ENCODE measurements at places on chromosomes 5 and 9. TPM values are rescaled to one million over a fixed set of nuclear protein-coding genes. Genes with fewer than 3 reads are reported as not detected.

- DNase-seq: no peak
Observed at GRCh38 chr9:129170229-129170628, 7.8 kb downstream of the IER5L start.

DNA sequence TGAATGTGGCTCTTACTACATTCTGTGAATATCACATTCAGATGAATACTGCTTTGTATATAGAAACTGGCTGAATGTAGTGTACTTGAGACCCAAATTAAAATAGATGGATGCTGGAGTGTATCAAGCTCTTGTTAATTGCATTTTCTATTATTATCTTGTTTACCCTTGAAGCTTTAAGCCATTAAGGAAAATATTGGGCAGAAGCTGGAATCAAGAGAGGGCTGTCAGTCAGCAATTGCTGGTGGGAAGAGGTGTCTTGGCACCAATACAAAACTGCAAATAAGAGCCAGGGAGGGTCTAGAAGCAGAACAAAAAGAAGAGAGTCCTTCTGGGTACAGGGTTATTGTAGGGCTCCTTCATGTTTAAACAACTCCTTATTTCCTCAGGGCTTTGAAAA lies 38.8 kb downstream of the MUSK start:
- no peak for DNase-seq

DNA sequence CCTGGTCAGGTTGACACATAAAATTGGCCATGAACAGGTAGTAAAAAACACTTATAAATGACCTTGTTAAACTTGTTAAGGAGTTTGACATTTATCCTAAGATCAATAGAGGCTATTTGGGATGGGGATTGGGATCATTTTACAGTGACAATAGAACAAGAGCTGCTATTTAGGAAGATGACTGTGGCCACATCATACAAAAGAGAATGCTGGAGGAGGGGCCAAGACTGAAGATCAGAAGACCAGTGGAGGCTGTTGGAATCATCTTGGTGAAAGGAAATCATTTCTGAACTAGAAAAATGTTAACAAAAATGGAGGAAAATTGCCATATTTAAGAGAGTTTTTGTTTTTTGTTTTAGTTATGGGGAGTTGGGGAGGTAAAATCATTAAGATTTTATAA lies 304.8 kb upstream of the TLE4 start:
- no peak for DNase-seq

Gene BTNL9
- total RNA-seq: not detected
